ENCODE measurements at places on chromosomes 5 and 9.

- no peak for DNase-seq
These were observed 2.5 kb upstream of the PIP5K1B start for GRCh38 chr9:68702493-68702892.

DNA sequence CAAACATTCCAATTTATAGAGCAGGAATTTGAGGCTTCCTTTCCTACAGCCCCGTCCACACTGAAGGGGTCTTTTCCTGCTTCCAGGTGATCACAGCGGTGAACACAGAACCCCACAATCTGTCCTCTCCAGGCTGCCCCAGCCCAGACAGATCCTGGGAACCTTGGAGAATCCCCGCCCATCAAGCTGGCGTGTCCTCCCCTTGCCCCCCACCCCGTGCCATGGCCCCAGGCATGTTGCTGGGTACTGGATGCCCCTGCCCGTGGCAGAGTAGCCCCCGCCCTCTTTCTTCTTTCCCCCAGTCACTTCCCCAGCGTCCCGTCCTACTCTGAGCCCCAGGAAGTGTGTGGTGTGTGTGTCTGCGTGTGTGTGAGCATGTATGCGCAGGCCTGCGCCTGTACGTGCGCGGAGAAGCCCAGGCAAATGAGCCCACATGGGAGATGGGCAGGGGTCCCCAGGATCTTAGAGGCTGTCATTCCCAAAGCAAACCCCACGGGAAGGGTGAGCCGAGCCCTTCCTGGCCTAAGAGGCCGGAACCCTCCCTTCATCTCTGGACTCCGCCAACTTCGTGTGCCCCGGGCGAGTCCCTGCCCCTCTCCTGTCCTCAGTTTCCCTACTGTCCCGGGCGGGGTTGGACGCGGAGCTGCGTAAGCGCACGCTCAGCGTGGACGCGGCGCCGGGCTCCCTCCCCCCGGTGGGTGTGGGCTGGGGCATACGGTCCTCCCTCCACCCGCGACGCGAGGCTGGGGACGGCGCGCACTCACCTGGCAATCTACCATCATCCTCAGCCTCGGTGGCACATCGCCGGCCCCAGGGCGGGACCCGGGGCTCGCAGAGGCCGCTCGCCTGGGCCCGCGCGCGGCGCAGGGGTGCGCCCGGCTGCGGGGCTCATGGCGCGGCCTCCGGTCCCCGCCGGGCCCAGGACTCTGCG lies 15.2 kb downstream of the GBGT1 start:
- no peak for DNase-seq

DNA sequence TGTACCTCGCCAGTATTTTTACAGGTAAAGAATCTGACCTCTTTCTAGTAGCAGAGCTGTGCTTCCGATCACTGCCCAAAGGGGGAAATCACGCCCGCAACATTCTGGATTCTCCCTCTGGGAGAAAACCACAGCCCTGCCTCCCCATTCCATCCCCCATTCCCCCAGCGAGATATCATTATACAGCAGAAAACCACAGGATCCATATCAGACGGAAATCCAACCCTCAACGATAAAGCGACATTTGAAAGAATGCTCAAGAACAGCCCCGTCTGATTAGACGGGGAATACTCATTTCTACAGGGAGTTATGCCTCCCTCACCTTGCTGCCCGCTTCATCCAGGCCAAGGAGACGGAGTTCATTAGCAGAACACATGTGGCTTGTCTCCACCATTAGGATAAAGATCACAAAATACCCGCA lies 172.8 kb downstream of the COL23A1 start:
- DNase-seq, result no peak

GRCh38 chr5:16592255-16592654 lies 24.5 kb downstream of the RETREG1 start:
- no peak for DNase-seq

DNA sequence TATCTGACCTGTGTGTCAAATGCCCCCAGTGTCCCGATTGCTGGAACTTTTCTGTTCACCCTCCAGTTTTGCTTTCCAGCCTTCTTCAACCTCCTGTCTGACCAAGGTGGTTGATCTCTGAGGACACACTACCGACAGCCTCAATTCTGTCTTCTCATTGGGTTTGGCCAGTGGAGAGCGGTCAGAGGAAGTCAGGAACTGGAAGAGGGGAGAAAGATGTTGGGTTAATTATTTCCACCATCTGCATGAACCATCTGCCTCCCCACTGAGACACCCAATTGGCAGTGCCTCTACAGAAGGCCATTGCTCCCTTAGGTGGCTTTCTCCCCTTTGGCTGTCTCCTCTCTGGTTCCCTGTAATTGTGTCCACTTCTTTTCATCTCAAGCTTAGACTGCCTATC lies 154.3 kb upstream of the RAI14 start:
- DNase-seq, result no peak

DNA sequence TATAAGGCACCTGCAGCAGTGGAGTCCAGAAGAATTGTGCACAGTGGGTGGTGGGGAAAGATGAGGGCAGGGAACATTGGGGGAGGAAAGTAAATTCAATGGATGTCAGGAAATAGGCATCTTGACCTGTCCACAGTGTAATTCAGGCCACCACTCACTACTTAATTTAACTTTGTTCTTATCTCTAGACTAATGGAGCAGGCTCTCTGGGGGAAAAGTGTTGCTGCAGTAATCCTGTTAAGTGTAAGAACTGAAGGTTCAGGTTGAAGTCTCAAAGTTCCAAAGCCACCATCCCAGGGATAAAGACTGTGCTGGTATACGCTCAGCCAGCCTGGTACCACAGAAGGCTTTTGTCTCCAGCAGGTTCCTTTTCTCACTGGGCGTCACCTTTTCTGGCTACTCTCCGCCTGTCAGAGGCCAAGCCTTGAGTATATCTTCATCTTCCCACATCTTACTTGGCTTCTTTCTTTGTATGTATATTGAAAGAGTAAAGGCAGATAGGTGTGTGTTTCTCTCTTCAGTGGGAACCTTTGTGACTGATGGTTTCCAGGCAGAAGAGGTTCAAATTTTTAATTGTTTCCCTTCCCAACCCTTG lies 150.9 kb upstream of the DMRT1 start:
- DNase-seq, result no peak

DNA sequence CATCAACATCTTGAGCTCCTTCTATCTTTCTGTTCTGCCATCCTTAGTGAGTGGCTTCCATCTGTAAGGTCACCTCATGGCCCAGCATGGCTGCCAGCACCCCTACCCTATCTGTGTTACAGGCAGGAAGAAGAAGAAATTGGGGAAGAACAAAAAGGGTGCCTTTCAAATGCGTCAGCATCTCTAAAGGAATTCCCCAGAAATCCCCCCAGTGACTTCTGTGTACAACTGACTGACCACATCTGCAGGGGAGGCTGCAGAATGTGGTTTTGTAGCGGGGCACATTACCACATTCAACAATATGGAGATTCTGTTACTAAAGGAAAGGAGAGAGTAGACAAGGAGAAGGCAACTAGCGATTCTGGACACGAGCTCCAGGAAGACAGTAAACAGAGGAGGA lies 40.1 kb downstream of the ALG2 start:
- no peak for DNase-seq

DNA sequence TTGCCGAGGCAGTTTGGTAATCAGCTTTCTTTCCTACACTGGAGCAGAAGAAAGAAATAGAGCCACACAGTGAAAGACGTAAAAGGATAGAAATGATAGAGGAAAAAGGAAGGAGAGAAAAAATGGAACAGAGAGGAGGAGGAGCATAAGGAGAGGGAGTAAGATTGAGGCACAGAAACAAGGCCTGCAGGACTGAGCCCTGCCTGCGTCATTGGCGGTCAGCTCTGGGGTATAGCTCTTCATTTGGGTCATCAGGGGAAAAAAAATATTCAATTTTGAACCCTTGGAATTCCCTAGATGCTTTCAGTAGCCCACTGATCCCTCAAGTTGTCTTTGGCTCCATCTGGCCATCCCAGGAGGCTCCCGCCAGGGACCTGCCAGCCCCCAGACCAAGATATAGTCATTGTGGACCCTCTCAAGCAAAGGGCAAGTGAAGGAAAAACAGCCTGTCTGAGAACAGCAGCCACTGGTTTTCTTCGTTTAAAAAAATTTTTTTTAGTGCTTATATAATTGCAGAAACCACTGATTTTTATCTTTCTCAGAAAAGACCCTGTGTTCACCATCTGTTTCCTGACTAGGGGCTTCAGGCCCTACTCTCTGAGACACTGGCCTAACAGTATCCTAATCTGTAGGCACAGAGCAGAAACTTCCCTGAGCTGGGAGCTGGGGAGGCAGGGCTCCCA lies 31.3 kb upstream of the MATR3 start:
- DNase-seq, result no peak

- no peak for DNase-seq
These were observed 40.1 kb upstream of the BICD2 start for GRCh38 chr9:92804727-92805126.

GRCh38 chr5:73158313-73158712 lies 14.7 kb upstream of the TMEM174 start:
- DNase-seq, result no peak

- DNase-seq, result no peak
These were observed 228.1 kb upstream of the NR4A3 start for GRCh38 chr9:99593610-99594009.

DNA sequence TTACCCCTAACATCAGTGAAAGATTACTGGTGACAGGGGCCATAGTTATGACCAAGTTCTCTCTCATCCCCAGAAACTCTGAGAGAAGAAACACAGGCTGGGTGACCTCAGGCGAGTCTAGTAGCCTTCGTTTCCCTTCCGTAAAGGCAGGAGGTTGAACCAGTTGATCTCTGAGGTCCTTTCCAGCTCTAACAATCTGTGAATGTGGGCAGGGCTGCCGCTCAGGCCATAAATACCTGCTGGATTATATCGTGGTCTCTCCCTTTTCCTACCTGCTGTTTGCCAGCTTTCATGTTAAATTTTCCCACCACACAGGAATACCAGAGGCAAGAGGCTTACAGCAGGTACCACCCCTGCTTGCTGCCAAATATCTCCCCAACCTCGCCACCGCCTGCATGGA lies 357.5 kb downstream of the SH3GL2 start:
- DNase-seq, result no peak

GRCh38 chr5:36772276-36773140 lies 104.1 kb upstream of the NIPBL start:
- no peak for DNase-seq

- DNase-seq, result no peak
These were observed 418.2 kb downstream of the ZNF608 start for GRCh38 chr5:124328201-124328600.

GRCh38 chr5:66558560-66558959 lies 37.6 kb upstream of the MAST4 start:
- no peak for DNase-seq

- DNase-seq, result no peak
These were observed 100.8 kb downstream of the DMXL1 start for GRCh38 chr5:119171686-119172085.

GRCh38 chr5:177371120-177372033 lies 12.9 kb upstream of the SLC34A1 start:
- DNase-seq, result no peak

DNA sequence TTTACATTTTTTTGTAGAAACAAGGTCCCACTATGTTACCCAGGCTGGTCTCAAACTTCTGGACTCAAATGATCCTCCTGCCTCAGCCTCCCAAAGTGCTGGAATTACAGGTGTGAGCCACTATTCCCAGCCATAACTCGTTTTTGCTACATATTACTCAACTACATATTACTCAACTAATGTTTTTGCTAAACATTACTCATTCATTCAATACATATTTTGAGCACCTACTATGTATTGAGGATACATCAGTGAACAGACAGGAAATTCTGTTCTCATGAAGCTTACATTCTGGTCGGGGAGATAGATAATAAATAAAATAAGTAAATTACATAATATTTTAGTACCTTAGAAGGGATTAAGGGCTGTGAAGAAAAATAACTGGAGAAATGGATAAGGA lies 34.9 kb upstream of the STOM start:
- DNase-seq, result no peak

DNA sequence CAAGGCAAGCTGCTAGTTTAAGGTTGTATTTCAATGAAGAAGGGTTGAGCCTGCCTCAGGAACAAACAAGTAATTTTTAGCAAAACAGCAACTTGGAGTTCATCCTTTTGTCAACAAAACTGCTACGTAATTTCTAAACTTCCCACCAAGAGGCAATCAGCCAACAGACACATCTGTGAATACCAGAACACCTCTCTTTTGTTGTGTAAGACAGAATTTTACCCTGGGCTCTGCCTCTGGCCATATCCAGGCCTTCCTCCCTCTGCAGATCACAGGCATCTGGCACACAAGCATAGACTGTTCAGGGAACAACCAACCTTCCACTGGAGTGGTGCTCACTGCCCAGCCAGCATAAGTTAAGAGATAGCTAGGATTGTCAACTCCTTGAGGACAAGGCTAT lies 409.0 kb downstream of the SPOCK1 start:
- no peak for DNase-seq

GRCh38 chr9:131111186-131111853 lies 14.1 kb upstream of the NUP214 start:
- DNase-seq, result no peak

GRCh38 chr5:172768573-172769341 lies 2.2 kb downstream of the DUSP1 start:
- DNase-seq, result no peak

DNA sequence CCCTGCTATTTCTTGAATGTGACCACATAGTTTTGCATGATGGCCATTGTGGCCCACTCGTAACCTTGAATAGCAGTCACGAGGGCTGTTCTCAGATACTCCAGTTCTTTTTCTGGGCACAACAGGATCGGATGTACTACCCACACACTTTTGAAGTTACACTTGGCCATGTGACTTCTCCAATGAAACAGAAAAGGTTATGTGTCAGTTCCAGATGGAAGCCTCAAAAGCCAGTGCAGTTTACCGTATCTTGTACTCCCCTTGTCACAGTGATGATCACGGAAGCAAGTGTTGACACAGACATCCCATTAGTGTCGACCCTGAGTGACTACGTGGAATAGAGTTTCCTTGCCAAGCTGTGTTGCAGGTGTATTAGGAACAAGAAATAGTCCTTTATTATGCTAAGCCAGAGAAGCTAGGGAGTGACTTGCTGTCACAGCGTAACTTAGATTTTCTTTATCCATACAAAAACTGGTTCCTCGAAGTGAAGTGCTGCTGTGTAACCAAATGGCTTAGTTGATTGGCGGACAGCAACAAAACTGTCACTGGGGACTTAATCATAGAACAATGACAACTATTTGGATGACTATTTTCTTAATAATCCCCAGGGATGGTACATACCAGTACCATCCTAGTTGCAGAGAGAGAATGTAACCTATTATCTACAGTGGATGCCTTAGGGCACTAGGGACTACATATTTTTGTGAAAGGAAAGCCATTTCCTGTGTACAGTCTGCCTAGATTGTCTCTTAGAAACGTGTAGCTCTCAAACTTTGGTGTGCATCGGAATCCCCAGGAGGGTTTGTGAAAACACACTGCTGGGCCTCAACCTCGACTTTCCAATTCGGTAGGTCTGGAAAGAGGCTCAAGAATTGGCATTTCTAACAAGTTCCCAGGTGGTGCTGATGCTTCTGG lies 90.1 kb upstream of the DMRT1 start:
- DNase-seq, result no peak

DNA sequence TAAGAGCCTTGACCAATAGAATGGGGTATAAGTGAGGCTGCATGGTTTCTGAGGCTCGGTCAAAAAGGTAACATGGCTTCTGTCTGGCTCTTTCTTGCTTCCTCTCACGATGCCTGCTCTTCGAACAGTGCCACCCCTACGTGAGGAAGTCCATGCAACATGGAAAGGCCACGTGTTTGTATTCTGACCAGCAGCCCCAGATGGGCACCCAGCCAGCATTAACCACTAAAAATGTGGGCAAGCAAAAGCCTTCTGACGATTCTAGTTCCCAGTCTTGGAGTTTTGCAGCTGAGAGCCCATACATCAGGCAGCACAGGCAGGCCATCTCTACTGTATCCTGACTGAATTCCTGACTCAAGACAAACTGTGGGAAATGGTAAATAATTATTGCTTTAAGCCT lies 24.2 kb upstream of the NREP start:
- no peak for DNase-seq
